ENCODE measurements at places on chromosomes 2 and 18. TPM values are rescaled to one million over a fixed set of nuclear protein-coding genes. Genes with fewer than 3 reads are reported as not detected.

Gene PDE1A
- 9.3 TPM for total RNA-seq

Gene EFR3B
- 2.0 TPM for total RNA-seq

Gene FSHR
- not detected for total RNA-seq

Gene CAVIN2
- 83.5 TPM for total RNA-seq

Gene PSTPIP2
- 9.0 TPM for total RNA-seq

Gene DYSF
- total RNA-seq, result 4.2 TPM

Gene TLX2
- total RNA-seq, result not detected

Gene DYNAP
- not detected for total RNA-seq

Gene EMILIN1
- 43.9 TPM for total RNA-seq

Gene RNU2-63P
- not detected for total RNA-seq

Gene IL18R1
- total RNA-seq, result 18.9 TPM

Gene PHLPP1
- total RNA-seq, result 28.3 TPM

Gene HK2
- total RNA-seq, result 23.5 TPM

Gene FAM237A
- not detected for total RNA-seq

Gene AQP12A
- total RNA-seq, result not detected

Gene TMEM87B
- total RNA-seq, result 27.5 TPM

Gene STON1
- 36.2 TPM for total RNA-seq

Gene LYPD1
- total RNA-seq, result not detected

Gene LMAN1
- total RNA-seq, result 103 TPM

Gene GRHL1
- total RNA-seq, result 1.9 TPM

Gene CXCR1
- total RNA-seq, result not detected

Gene PLCD4
- total RNA-seq, result 1.7 TPM

Gene CYP27C1
- total RNA-seq, result not detected

Gene STPG4
- total RNA-seq, result not detected

Gene CABYR
- not detected for total RNA-seq

Gene CKAP2L
- total RNA-seq, result 1.5 TPM

Gene DOK6
- 0.38 TPM for total RNA-seq

Gene ADRA2B
- 0.33 TPM for total RNA-seq

Gene TUBA3E
- total RNA-seq, result not detected

Gene LPIN1
- 51.5 TPM for total RNA-seq

Gene COL6A3
- 432 TPM for total RNA-seq

Gene RAD51AP2
- total RNA-seq, result not detected

Gene ESPNL
- 0.68 TPM for total RNA-seq

Gene SKOR2
- total RNA-seq, result not detected

Gene PCARE
- not detected for total RNA-seq

Gene AQP12B
- total RNA-seq, result not detected

Gene TBR1
- total RNA-seq, result not detected

Gene NCKAP5
- total RNA-seq, result 1.5 TPM

Gene GALR1
- 0.98 TPM for total RNA-seq

Gene CAPN14
- total RNA-seq, result not detected

All from subcutaneous adipose tissue (tissue), 4 donors.